Eye (tissue), 1 donor: ENCODE measurements at places on chromosomes 1 and 21.

DNA sequence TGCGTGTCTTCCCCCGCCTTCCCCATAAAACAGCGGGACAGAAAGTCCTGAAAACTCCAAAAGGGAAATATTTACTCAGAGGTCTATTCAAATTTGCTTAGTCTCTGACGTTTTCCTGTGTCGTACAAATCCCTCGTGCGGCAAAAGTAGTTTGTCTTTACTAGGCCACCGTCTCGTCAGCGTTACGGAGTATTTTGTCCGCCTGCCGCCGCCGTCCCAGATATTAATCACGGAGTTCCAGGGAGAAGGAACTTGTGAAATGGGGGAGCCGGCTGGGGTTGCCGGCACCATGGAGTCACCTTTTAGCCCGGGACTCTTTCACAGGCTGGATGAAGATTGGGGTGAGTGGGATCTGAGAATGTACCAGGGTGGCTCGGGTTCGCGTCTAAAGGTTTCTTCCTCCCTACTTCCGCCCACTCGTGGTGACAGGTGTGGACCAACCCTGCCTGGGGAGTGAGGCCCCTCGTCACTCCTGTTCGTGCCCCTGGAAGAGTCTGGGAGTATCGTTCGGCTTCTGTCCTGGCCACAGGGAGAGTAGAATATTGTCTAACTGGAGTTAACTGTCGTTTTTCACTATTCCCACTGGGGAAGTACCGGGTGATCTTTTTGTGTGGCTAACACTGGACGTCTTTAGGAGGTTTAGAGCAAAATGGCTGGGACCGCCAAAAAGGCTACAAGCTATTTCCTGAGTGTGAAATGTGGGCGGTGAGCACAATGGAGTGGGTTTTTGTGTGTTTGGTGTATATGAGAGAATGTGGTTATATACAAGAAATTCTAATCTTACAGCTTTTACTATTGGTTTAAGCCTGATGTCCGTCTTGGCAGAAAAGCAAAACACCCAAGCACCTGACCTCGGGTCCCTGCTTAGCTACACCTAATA lies at the start of gene ATF6:
TSS of gene ATF6 (plus strand) at position 219 of the 880 bp plus-strand sequence. CDS start at position 260, 41 bp downstream.
- DNase-seq: peak; percentile 96

GRCh38 chr1:41396084-41396483 lies 34.9 kb downstream of the FOXO6 start:
- no peak for DNase-seq

GRCh38 chr1:245337829-245338484 lies 183.2 kb downstream of the KIF26B start:
- DNase-seq: no peak

GRCh38 chr1:232192781-232193450 lies 437.0 kb downstream of the SIPA1L2 start:
- no peak for DNase-seq

GRCh38 chr1:109454497-109455133 lies 11.7 kb upstream of the SYPL2 start:
- no peak for DNase-seq

GRCh38 chr21:21952566-21952965 lies 954.4 kb downstream of the NCAM2 start:
- no peak for DNase-seq

- DNase-seq: no peak
Measured at GRCh38 chr1:84859866-84860265, 33.1 kb downstream of the LPAR3 start.

- DNase-seq: no peak
Measured at GRCh38 chr1:203300441-203301330, 4.6 kb upstream of the BTG2 start.

DNA sequence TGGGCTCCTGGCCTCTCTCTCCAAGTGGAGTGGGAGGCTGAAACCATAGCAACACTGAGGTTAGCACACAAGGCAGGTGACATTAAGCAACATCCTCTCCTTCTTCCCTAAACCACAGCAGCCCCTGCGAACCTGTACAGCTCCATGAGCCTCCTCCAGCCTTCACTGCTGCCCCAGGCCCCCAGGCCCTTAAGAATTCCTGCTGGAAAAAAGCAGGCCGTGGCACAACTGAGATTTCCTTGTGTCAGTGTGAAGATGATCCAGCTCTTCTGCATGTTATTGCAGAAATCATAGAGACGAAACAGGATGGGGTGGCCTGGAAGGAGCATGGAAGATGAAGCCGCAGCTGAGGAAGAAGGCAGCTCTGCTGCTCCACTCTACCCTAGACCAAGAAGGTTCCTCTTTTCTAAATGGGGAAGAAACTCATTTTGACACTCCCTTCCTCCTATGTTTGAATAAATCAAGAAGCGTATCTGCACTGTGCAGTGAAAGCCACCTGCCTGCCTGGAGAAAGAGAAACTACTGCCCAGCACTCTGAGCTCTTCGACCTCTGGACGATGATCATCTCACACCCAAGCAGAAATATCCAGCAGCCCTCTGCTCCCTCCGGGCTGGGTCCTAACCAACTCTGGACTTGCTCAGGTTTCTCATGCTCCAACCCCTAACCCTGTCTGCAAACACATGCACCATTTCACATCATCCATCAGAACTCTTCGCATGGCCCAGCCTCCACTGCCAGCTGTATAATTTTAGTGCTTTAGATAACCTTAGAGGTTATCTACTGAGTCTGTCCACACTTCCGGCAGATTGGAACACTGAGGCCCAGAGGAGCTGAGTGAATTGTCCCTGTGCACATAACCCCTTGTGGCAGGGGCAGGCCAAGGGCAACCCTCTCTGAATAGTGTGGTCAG lies 20.7 kb downstream of the SH3BP5L start:
- DNase-seq: no peak

DNA sequence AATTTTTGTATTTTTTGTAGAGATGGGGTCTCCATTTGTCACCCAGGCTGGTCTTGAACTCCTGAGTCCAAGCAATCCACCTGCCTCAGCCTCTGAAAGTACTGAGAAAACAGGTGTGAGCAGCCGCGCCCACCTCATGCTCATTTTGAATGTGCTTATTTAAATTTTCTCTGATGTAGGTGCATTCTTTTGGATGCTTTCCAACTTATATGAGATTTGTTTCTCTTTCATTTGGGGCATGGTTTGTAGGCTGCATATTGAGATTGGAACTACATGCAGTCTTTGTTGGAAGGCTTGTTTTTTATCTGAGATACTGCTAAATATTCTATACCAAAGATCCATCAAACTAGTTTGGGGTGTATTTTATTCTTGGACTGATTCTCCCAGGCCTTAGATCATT lies 81.0 kb upstream of the IVNS1ABP start:
- no peak for DNase-seq

- DNase-seq: no peak
Measured at GRCh38 chr1:185825556-185825955, 91.4 kb downstream of the HMCN1 start.

GRCh38 chr1:108107658-108108057 lies 92.5 kb downstream of the SLC25A24 start:
- no peak for DNase-seq

- peak; percentile 39 for DNase-seq
Measured at GRCh38 chr1:163528710-163529348, 207.1 kb downstream of the NUF2 start.

DNA sequence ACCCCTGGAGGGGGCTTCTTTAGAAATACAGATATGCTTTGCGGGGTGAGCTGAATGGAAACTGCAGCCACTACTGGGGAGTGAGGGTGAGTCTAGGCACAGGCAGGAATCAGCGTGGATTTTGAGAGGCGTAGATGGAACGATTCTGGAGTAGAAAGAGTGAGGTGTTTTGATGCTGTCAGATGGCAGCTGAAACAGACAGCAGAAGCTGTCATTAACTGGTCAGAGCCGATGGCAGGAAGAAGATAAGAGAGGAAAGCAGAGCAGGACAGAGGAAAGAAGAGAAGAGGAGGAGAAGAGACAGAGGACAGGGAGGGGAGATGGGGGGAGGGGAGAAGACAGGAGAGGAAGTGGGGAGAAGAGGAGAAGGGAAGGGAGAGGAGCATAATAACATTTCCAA lies 138.5 kb downstream of the LRIG2 start:
- DNase-seq: no peak

GRCh38 chr21:37819372-37819771 lies 96.9 kb downstream of the KCNJ6 start:
- DNase-seq: no peak

DNA sequence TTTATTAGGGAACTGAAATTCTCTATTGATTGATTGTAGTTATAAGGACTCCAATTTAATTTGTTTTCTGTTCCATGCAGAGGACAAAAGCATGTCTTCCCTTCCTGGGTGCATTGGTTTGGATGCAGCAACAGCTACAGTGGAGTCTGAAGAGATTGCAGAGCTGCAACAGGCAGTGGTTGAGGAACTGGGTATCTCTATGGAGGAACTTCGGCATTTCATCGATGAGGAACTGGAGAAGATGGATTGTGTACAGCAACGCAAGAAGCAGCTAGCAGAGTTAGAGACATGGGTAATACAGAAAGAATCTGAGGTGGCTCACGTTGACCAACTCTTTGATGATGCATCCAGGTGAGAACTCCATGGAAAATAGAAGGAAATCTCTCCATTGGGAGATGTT lies 1.5 kb downstream of the SETDB1 start:
- DNase-seq: no peak

- no peak for DNase-seq
Measured at GRCh38 chr1:234841710-234842231, 231.8 kb upstream of the IRF2BP2 start.

- DNase-seq: no peak
Measured at GRCh38 chr1:221837896-221838295, 96.0 kb upstream of the DUSP10 start.
